ENCODE measurements at places on chromosomes 7 and 10.

DNA sequence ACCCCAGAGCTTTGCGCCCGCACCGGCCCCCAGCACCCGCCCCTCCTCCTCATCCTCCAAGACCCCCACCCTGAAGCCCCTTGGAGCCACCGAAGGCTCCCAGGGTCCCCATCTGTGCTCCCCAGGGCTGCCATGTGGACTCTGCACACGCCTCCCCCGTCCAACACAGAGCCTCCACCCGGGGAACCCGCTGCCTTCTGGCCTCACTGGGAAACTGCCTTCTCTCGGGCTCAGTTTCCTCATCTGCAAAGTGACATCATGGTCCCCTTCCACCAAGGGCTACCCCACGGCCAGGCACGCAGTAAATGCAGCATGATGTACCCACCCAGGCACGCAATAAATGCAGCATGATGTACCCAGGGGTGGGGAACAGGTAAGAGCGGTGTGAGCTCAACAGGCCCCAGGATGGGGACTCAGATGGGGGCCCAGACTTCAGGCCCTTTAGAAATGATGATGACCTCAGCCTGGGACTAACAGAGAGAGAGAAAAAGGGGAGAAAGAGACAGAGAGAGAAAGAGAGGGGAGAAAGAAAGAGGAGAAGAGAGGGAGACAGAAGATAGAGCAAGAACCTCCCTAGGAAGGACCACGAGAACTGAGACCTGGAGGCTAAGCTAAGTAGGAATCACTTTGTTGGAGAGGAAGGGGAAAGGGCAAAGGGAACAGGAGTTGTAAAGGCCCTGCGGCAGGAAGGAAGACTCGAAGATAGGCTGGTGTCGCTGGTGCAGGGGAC, 2.5 kb upstream of the MICALL2 start:
- no peak for DNase-seq

- no peak for DNase-seq
Measured at GRCh38 chr10:91672021-91672608, 39.2 kb upstream of the PPP1R3C start.

- no peak for DNase-seq
Measured at GRCh38 chr7:138878856-138879255, 80.9 kb upstream of the ATP6V0A4 start.

GRCh38 chr10:69636626-69637605, 6.9 kb downstream of the FAM241B start:
- DNase-seq, result no peak

GRCh38 chr7:2048531-2048930, 184.2 kb downstream of the MAD1L1 start:
- no peak for DNase-seq

GRCh38 chr7:471191-471865, 48.3 kb downstream of the PDGFA start:
- no peak for DNase-seq

- DNase-seq, result no peak
Measured at GRCh38 chr10:682931-683447, 6.5 kb downstream of the DIP2C start.

DNA sequence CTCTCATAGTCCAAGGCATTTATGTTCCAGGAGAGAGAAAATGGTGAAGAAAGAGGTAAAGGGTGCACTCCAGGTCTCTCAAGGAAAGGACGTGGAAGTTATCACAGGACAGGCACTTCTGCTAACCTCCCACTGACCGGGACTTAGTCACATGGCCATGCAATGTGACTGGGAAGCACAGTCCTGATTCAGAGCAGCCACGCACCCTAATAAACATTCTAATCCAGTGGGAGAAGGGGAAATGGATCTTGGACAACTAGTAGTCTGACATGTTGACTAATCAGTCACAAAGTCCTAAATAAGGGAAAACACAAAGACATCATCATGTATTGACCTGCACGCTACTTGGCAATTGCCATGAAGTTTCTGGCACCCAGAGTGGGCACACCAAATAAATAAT, 417.5 kb upstream of the ZMIZ1 start:
- DNase-seq, result no peak

- no peak for DNase-seq
Measured at GRCh38 chr7:2660359-2661095, 27.5 kb upstream of the AMZ1 start.

DNA sequence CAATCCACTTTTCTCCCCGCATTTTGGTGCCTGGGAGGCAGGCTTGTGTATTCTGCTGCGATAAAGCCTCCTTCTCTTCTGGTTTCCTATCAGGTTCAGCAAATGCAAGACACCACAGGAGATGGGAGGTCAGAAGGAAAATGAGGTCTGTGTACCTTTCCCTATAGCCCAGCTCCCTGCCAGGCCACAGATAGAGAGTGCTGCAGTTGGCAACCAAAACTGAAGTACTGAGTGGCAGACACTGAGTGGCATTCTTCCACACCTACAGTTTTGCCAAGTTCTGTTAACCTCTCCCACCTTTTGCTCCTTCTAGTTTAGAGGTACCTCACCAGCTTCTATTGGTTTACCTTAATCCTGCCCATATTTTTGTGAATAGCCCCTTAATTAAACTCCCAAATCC, 948.4 kb downstream of the SORCS1 start:
- no peak for DNase-seq

DNA sequence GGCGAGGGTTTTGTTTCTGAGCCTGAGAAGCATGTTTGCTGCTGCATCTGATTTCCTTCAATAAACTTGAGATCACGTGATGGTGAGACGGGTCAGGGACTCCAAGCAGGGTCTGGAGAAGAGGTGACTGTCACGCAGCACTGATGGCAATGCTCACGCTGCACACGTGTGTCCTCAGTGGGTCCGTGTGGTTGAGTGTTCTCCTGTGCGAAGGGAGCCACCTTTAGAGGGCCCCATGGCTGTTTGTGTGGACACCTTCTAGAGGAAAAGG, 100.4 kb downstream of the WDR37 start:
- DNase-seq, result no peak

DNA sequence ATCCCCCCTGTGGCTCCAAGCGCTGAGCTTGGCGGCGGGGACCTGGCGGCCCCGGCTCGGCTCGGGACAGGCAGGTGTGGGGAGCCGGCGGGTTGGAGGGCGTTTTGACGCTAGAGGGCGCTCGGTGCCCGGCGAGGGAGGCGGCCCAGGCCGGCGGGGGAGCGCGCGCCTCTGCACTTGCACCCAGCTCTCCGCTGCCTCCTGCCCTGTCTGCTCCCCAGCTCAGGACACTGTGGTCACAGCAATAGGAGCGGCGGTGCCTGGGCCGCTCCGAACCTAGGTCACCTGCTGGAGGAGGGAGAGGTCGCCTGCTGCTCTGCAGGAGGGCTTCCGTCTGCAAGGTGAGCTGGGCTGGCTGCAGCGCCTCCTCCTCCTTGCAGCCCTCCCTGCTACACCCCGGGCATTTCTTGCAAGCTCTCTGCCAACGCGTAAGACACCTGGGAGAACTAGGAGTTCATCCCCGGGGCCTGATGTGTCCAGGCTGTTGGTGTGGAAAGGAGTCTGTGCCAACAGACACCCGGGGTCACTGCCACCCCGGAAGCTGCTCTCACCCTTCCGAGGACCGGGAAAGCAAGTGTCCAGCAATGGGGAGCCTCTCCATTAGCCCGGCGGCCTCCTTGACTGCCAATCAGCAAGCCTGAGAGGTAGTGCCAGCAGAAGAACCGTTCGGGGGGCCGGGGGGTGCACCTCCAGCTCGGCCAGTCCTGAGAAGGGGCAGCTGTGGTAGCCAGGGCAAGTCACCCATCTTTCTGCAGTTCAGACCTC, 620.4 kb downstream of the GALNT17 start:
- DNase-seq, result no peak

GRCh38 chr7:159032753-159033472, 111.8 kb downstream of the VIPR2 start:
- DNase-seq, result no peak

- no peak for DNase-seq
Measured at GRCh38 chr10:88038268-88038667, 174.8 kb downstream of the PTEN start.

- no peak for DNase-seq
Measured at GRCh38 chr7:155190688-155191087, 107.0 kb upstream of the INSIG1 start.

GRCh38 chr10:101829561-101830315, 11.5 kb upstream of the OGA start:
- DNase-seq, result no peak

DNA sequence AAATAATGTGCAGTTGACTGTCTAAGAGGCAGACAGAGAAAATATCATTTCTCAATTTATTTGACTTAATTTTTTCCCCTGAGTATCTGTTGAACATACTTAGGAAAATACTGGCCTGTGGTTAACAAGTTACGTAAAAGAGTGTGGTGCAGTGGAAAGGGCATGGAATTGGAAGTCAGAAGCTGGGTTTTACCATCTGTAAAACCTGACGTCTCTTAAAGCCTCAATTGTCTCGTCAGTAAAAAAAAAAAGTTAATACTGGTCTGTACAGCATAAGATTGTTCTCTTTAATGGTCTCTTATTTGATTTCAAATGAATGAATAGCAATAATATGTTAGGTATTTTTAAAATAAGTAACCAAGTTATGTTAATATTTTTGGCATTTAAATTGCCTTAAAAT, 67.8 kb downstream of the PHTF2 start:
- DNase-seq, result no peak

DNA sequence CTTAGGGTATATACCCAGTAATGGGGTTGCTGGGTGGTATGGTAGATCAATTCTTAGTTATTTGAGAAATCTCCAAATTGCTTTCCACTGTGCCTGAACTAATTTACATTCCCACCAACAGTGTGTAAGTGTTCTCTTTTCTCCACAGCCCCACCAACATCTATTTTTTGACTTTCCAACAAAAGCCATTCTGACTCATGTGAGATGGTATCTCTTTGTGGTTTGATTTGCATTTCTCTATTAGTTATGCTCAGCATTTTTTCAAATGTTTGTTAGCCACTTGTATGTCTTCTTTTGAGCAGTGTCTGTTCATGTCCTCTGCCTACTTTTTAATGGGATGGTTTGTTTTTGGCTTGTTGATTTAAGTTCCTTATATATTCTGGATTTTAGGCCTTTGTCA, 66.4 kb downstream of the MGAM2 start:
- no peak for DNase-seq

- DNase-seq, result no peak
Measured at GRCh38 chr10:69232736-69233480, 12.8 kb downstream of the HKDC1 start.

DNA sequence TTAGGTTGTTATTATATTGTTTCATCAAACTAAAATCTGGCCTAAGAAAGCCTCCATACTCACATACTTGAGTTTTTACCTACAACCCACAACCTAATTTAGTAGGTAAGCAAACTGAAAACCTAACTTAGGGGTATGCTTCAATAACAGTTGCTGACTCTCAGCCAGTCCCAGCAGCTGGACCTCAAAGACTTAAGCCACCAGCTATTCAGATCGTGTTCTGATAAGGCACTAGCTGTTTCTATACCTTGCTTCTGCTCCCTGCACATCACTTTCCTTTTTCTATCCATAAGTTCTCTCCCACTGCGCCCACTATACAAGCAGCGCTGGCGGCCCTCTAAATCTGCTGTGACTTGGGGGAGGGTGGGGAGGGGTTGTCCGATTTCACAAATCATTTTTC, 42.3 kb downstream of the SUGCT start:
- DNase-seq, result no peak

- no peak for DNase-seq
Measured at GRCh38 chr10:90977855-90978486, 57.1 kb upstream of the ANKRD1 start.

GRCh38 chr7:101168412-101169049, 3.2 kb upstream of the VGF start:
- no peak for DNase-seq

DNA sequence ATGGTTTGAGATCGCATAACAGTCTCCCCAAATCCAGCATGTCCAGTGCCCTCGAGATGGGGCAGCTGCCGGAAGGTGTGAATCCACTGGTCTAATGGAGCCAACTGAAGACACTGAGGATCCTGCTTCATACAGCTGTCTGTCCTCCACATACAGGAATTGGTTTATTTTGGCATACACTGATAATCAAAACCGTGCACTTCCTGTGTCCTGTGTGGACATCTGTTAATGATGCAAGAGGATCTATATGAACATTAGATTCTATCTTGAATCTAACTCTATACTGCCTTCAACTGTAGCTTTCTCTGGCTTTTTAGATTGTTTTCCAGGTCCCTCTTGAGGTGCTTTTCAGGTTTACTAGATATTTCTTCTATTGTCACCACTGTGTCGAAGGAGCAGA, 3.0 kb upstream of the JAZF1 start:
- no peak for DNase-seq
